ENCODE measurements at places on chromosomes 13 and 19.

DNA sequence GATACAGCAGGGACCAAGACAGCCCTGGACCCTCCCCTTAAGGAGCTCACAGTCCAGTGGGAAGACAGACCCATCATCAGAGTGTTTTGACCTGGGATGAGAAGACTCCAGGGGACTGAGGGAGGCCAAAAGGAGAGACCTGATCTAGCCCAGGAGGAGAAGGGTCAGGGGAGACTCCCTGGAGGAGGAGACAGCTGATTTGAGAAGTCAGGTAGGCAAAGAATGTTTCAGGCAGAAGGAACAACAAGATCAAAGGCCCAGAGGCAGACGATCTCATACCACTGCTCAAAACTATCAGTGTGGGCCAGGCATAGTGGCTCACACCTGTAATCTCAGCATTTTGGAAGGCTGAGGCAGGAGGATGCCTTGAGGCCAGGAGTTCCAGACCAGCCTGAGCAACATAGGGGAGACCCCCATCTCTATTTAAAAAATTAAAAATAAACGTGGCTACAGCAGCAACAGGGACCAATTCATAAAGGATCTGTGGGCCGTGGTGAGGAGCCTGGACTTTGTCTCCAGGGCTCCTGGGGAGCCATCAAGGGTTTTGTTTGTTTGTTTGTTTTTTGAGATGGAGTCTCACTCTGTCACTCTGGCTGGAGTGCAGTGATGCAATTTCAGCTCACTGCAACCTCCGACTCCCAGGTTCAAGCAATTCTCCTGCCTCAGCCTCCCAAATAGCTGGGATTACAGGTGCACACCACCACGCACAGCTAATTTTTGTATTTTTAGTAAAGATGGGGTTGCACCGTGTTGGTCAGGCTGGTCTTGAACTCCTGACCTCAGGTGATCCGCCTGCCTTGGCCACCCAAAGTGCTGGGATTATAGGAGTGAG, 2.2 kb upstream of the COX6B1 start:
- DNase-seq: no peak

GRCh38 chr13:38440666-38441065, 91.0 kb downstream of the UFM1 start:
- no peak for DNase-seq

DNA sequence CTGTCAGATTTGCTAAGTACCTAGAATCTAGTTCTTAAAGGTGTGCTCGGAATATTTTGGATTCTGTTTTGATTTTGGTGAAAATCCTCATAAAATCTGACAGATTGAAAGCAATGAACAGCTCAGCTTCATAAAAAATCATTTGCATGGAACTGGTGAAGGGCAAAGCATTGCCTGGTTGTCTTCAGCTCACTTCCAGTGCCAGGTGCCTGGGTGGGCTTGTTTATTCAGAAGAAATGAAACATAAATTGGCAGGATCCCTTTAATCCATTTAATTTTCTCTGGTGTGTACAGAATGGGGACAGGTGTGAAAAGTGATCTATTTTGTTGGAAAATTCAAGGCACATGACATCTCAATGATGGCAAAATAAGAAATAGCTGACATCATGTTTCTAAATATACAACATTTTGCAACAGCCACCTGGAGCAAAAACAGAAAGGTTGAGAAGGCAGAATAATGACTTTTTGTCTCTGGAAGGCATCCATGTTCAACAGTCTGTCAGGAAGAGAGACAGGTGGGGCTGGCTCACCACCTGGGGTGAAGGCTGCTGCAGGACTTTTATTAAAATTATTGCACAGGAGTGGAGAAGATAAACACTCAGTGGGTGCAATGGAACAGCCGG, 52.2 kb downstream of the RFC3 start:
- no peak for DNase-seq

DNA sequence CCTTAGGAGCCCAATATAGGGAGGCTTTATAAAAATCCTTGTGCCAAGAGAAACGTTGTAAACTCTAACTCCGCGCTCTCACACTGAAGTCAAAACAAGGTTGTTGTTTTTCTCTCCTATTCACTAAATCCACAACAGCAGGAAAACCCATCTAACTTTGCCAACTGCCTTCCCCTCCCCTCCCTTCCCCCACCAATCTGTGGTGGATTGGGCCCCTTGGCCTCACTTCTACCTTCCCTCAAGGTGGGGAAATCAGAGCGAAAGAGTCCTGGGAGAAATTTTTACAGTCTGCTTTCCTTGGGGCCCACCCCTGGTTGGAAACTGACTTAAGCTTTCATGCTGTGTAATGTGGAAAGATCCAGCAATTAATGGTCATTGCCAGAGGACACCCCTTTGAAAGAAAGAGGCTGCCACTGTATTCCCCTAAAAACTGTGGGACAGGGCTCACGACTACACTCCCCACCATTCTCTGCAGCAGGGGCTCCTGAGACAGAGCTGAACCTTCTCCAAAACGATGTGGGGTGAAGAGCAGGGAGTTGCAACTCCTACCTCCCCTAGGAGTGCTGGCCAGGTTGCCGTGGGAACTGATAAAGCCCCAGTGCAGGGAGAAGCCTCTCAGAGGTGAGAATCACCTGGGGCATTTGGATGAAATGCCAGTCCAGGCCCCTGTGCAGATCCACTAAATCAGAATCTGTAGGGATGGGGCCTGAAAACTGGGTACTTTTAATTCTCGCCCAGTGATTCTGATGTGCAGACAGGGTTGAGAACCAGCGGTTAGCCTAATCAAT, 1.1 kb downstream of the DHRS12 start:
- no peak for DNase-seq

DNA sequence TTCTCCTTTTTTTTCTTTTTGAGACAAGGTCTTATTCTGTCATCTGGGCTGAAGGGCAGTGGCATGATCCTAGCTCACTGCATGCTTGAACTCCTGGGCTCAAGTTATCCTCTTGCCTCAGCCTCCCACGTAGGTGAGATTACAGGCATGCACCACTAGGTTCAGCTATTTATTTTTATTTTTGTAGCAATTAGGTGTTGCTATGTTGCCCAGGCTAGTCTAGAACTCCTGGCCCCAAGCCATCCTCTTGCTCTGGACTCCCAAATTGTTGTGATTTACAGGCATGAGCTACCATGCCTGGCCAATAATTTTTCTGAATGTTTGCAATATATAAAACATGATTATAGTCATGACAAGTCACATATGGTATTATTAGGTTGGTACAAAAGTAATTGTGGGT, 161.1 kb upstream of the ATXN8OS start:
- no peak for DNase-seq

GRCh38 chr13:79874396-79875360, 393.7 kb downstream of the NDFIP2 start:
- DNase-seq: no peak

DNA sequence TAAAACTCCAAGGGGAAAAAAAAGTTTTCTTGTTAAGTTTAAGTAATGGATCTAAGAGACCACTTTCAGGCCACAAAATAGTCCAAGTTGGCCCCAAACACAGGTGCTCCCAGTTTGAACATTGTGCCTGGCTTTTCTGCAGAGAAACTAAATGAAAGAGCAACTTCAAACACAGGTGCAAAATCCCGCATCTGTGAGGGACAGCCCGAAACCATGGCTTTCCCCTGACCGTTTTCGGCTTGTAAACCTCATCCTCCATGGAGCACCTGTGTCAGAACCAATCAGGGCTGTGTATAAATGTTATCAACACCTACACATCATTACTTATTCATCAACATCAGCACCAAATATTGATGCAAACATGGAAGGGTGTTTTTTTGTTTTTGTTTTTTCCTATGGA, 126.8 kb upstream of the OBI1 start:
- no peak for DNase-seq

- DNase-seq: no peak
Measured at GRCh38 chr13:64272681-64273080, 2857.0 kb upstream of the PCDH20 start.

- DNase-seq: no peak
Measured at GRCh38 chr13:36151591-36151990, 20.4 kb upstream of the DCLK1 start.

DNA sequence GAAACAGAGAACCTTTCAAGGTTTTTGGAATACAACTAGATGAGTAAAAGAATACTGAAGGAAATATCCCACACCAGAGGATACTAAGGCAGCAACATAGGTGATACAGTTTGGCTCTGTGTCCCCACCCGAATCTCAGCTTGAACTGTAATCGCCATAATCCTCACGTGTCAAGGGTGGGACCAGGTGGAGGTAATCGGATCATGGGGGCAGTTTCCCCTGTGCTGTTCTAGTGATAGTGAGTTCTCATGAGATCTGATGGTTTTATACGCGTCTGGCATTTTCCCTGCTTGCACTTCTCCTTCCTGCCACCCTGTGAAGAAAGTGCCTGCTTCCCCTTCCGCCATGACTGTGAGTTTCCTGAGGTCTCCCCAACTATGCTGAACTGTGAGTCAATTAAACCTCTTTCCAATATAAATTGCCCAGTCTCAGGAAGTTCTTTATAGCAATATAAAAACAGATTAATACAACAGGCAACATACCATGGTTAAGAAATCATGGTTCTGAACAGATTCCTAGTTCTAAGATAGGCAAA, 97.0 kb downstream of the ABCC4 start:
- no peak for DNase-seq

- no peak for DNase-seq
Measured at GRCh38 chr13:52452470-52452869, 2.0 kb upstream of the VPS36 start.

DNA sequence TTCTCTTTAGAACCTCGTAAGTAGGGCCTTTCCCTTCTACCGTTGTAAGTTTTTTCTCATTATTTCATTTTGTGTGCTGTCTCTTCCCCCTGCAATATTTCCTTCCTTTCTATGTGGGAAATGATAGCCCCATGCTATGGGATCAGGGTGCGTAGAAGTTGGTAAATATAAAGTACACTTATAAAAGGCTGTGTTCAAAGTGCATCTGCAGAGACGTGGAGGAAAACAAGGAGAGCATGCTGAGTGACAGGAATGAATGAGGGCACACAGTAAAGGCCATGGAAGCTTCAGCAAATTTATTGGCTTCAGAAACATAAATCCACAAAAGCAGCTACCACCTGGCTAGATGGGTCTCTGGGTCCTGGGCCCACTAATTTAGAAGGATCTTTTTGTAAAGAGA, 21.6 kb upstream of the SPRY2 start:
- no peak for DNase-seq

GRCh38 chr19:16442386-16443276, 29.1 kb downstream of the EPS15L1 start:
- no peak for DNase-seq

- DNase-seq: no peak
Measured at GRCh38 chr13:111662895-111663294, 342.5 kb downstream of the TEX29 start.

GRCh38 chr19:1042689-1043511, 3.0 kb downstream of the ABCA7 start:
- no peak for DNase-seq

DNA sequence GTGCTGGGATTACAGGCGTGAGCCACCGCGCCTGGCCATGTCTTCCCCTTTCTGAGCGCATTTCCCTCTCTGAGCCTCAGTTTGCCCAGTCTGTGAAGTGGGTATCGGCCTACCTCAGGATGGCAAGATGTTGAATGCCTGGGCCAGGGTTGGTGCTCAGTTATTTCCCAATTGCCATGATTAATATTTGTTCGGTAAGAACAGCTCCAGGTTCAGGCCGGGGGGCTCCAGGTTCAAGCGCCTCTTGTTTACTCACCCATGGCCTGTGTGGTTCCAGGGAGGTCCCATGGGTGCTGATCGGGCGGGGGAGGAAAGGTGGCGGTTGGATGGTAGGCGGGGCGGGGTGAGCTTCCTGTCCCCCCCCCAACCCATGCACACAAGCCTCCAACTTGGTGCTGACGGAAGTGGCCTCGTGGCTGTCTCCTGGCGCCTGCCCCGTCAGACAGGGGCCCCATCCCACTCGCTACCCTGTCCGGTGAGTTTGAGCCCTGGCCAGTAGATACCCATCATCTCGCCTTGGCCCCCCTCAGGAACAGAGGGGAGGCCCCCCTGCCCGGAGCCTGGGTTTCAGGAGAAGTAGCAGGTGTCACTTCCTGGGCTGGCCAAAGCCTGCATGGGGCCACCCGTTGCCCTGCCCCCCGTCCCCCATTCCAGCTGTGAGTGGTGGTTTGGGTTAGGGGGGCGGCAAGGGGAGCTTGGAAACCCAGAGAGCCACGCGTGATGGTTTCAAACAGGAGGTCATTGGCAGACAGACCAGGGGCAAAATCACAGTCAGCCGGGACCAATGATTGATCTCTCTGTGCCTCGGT, at the start of gene FCHO1:
TSS of gene FCHO1 (plus strand) at position 375 of the 809 bp plus-strand sequence. CDS start 3,688 bp downstream, outside the sequence.
- peak; percentile 81 for DNase-seq

DNA sequence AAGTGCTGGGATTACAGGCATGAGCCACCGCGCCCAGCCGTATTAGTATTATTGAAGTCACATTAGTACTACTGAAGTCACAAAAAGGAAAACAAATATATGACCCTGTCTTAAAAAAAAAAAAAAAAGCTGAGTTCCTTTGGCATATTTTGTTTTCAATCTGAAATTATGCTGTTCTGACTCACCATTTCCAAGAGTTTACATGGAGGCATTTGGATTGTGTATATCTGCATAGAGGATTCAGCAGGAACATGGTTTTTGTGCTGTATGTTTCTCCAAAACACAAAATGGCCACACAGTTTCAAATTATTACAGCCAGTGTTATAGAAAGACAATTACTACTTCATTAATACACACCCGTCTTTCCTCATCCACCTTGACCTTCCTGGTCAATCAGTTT, 103.5 kb upstream of the TSC22D1 start:
- DNase-seq: no peak

DNA sequence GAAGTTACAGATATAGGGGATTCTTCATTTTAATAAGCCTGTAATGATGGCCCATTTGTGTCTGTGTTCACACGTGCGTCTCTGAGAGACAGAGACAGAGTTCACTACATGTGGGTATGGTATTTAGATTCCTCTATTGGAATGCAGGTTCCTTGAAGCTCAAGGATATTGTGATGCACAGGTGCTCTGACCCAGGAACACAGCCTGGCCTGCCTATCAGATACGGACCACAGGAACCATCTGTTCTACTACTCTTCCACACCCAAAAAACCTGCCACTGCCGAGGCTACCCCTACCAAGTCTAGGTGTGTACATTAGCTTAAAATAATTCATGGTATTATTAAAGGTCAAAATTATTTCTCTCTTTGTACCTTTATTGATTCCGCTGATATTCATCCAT, 289.2 kb downstream of the ATP8A2 start:
- no peak for DNase-seq

DNA sequence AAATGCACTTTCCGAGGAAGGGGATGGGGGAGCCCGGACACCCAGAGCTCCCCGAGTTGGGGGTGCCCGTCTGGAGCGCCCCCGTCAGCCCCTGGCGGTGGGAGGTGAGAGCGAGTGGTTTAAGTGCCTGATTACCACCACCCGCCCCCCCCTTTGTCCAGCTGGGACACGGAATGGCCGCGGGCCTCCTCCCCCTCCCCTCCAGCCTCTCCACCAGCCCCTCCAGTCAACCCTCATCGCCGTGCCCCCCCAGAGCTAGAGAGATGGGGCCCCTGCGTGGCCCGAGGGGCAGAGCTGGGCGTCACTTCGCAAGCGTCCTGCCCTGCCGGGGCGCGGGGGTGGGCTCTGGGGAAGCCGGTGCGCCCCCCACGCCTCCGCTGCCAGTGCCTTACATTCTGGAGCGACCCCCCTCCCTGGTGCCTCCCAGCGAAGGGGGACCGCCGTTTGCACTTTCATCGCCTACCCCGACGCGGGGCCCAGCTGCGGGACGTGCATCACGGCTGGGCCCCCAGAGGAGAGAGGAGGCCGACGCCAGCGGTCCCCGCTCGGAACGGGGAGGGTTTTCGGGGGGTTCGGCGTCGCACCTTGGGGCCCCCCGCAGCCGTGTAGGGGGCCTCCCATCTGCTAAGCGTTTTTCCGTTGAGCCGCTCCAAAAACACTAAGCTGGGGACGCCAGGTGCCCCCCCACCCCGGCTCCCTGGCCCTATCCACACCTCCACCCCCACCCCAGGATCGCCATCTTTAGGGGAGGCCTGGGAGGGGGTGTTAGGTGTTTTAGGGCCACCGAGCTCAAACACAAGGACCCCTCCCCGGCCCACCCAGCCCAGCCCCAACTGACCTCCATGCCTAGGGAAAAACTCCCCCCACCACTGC, 16.4 kb downstream of the SMIM24 start:
- no peak for DNase-seq

Measured in CD8-positive, alpha-beta memory T cell (primary cell).